ENCODE measurements at places on chromosomes 5 and 9.

GRCh38 chr5:127298656-127299055, 8.1 kb downstream of the MEGF10 start:
- no peak for DNase-seq

DNA sequence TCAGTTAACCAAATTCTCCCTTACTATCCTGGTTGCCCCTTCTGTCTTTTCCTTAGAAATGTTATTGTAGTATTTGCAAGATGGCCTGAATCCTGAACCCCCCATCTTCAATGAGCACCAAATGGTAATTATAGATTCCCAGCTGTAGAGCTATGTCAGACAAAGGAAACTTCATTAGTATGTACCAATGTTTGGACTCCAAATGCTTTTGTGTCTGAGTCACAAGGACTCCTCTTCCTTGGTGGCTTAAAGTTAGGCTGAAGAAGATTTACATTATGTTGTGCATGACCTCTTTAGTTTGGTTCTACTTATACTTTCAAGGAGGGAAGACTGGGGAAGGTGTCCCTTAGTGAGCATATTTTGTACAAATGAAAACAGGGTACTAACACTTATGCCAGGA, 105.9 kb upstream of the CDKN2B start:
- DNase-seq, result no peak

- no peak for DNase-seq
Measured at GRCh38 chr5:94577466-94578245, 40.7 kb downstream of the KIAA0825 start.

DNA sequence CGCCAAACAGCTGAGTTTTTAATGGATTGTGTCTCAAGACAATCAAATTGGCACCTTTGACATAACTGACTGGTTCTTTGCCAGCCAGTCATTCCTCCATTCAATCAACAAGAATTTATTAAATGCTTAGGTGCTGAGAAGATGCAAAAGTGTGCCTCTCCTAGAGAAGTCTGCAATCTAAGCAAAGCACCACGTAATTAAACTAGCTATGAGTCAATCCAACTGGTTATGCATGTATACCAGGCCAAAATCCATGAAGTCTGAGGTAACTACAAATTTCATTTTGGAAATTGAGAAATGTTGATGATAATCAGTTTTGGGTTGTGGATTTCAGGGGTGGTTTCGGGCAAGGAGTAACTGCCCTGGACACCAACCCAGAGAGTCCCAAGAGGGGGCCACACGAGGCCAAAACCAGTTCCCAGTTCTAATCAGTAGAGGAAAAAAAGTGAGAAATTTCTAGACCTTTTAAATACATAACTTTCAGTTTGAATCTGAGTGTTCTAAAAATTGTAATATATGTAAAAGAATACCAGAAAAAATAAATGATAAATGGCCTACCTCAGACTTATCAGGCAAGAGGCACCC, 92.6 kb downstream of the EFNA5 start:
- DNase-seq, result no peak

- no peak for DNase-seq
Measured at GRCh38 chr9:130825351-130825651, 9.8 kb upstream of the ABL1 start.

GRCh38 chr5:132266031-132266835, 8.7 kb downstream of the PDLIM4 start:
- DNase-seq, result no peak

GRCh38 chr5:87020099-87020934, 247.4 kb upstream of the RASA1 start:
- no peak for DNase-seq

DNA sequence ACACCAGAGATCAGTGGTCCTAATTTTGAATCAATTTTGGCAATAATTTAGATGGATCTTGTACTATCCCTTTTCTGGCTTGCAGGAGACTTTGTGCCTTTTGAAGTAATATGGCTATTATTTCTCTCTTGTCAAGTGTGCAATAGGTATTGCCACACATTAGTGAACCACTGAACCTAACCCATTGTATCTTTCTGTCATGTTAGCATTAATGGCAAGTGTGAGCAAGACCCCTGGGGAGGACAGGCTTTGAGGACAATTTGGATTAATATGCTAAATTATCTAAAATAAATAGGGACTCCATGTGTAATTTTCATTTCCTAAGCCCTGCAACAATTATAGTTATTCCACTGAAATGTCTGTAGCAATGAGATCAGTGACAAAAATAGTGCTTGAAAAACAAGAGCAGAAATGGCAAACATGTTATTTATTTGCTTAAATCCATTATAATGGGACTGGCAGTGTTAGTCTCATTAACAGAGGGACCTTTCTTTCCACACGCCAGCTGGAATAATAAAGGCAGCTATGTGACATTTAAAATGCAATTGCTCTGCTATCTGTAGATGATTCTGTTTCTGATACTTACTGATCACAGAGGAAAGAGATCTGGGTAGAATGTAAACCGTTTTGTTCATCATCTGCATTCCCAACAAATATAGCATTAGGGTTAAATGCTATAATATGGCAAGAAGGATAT, 753.3 kb upstream of the ZNF608 start:
- no peak for DNase-seq

DNA sequence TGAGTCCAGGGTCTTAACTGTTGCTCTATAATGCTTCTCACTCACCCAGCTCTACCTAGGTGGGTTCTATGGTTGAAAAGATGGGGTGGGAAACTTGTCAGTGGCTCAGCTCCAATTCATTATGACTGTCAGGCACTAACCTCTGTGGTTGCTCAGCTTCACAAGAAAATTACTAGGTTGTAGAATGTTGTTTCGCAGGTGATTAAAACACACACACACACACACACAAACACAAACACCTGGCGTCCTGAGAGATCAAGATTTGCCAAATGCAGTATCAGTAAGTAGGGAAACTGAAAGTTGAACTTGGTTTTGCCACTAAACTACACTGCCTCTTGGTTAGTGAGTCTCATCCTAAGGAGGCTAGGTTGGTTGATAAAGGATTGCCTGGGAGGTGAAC, 2.8 kb downstream of the MCCC2 start:
- DNase-seq, result no peak

- no peak for DNase-seq
Measured at GRCh38 chr5:91383956-91384300, 811 bp upstream of the ARRDC3 start.

DNA sequence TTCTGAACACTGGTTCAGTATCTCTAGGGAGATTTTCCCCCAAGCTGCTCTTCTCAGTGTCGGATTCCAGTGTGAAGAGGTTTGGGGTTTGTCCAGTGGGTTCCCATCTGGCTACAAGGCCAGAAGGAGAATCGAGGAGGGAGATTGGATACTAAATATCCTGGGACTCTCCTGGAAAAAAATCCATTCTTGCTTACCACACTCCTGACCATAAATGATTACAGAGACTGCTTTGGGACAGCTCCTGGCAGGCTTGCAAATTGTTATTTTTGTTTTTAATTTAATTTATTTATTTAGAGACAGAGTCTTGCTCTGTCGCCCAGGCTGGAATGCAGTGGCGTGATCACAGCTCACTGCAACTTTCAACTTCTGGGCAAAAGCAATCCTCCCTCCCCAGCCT, 4.7 kb upstream of the SUSD1 start:
- no peak for DNase-seq

- DNase-seq, result no peak
Measured at GRCh38 chr5:173915310-173916014, 27.3 kb downstream of the CPEB4 start.

GRCh38 chr5:159469496-159470372, 139.4 kb upstream of the IL12B start:
- DNase-seq, result no peak

DNA sequence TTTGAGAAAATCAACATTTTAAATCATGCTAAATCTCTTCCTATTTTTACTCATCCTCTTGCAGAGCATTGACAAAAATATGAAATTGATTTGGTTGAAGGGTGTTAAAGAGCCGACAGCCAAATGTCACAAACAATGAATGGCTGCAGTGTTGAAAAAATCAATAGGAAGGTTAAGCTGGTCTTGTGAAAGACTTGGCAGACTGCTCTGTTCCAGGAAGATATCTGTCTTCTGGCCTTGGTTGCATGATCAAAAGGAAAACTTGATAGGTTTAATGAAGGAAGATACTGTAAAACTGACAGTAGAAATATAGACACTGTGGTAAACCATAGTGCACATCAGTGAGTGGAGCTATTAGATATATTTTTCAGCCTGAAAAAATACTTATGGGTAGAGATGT, 103.6 kb downstream of the PBX3 start:
- DNase-seq, result no peak

DNA sequence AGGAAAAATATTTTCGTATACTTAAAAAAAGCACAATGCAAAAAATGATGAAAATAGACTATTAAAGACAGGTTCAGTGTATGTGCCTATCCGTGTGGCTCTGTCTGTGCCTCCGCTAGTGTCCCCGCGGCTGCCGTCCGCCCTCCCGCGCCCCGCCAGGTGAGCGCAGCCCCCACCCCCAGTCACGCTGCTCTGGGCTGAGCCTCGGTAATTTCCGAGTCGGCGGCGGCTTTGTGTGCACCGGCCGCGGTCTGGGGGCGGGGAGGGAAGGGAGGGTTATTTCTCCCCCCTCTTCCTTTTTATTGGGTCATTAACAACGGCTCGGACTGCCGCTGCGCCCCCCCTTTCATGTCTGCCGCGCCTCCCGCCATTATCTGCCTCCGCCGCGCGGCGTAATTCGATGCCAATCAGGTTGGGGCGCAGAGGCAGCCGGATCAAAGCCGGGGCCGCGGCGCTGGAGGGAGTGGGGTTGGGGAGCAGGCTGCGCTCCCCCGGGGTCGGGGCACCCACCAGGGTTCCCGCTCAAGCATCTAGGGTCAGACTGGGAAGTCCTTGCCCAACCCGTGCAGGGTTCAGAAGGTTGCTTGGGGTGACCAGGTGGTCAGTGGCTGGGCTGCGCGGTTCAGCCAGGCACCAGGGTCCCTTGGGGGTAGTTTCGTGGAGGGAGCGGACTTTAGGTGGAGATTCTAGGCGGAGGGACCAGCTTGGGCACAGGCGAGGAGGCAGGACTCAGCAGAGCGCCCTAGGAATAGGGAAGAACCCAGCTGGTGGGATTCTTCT, 39.5 kb upstream of the PSD2 start:
- DNase-seq, result no peak

- no peak for DNase-seq
Measured at GRCh38 chr5:165137701-165138100, 1632.3 kb downstream of the MAT2B start.

DNA sequence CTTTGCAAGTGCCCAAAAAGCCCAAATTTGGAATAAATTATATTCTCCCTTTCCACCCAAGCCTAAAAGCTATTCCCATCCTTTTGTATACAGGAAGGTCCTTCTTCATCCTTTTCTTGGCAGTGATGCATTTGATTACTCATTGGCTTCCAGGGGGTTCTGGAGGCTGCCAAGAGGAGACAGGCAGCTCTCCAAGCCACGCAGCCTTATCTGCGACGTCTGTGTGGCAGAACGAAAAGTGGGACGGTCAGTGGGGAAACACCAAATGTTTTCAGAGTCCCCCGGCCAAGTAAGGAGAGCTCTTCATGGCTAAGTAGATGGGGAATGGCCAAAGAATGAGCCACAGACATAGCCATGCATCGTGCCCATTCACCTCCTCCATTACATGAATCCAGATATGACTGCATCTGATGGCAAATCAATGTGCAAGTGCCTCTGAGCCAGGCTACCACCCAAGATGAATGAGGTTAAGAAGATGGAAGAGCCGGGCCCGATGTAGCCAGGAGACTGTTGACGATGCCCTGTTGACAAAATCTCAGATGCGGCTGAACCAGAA, 12.1 kb downstream of the ADAM19 start:
- DNase-seq, result no peak

DNA sequence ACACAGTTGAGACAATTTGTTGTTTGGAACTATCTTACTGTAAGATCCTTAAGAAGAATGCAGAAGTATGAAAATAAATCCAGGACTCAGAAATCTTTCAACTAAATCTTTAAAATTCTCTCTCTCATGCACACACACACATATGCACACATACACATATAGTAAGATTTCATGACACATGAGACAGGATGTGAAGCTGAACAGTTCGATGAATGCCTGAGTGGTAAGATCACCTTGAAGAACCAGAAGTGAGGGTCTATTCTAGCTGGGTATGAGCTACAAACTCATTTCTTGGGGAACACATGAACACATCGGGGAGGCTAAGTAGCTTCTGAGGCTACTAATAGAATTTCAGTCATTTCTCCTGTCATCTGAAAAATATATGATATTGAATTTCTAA, 153.6 kb downstream of the TMC1 start:
- no peak for DNase-seq

- no peak for DNase-seq
Measured at GRCh38 chr9:122080986-122081385, 12.1 kb downstream of the TTLL11 start.

DNA sequence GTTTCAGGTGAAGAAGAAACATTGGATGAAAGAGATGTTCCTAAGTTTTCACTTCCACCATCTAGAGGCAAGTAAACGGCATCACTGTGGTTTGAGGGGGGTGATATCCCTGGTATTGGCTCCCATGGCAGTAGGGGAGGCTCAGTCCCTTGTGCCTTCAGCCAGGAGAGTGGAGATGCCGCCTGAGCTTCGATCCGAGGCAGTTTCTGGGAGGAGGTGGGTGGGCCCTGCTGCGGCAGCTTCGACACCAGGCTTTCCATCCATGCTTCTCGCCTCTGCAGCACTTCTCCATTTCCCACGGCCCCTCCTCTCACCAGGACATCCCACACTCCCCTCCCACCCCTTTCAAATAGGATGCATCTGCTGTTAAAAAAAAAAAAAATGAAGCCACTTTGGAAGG, 258.3 kb downstream of the GADD45G start:
- DNase-seq, result no peak

GRCh38 chr5:123718238-123718637, 206.3 kb downstream of the CSNK1G3 start:
- DNase-seq, result no peak

DNA sequence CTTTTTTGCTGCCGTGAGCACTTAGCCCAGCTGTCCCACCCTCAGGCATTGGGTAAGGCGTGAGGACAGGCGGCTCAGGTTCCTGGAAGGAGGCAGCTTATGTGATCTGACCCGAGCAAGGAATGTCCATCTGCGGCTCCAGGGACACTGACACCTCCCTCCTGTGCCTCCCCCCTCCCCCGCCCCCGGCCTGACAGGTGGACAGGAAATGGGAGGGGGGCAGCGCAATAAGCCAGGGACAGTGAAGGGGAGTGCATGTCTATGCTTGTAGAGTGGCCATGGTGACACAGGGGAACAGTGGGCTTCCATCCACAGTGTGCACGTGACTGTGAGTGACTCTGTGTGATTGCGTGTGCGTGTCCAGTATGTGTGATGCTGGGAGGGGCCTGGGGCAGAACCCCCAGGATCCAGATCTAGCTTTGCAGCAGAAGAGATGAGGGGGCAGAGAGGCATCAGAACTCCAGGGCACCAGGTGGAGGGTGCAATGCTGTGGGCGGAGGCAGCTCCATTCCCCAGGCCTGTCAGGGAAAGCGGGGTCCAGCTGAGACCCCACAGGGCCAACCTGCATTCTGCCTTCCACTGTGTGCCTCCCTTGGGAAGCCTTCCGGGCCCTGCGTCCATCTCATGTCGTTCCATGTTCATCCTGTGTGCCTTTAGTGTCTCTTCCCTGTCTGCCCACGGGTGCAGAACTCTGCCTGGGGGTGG, 30.5 kb downstream of the CNTFR start:
- no peak for DNase-seq
